ENCODE measurements at places on chromosomes 12 and 14.

DNA sequence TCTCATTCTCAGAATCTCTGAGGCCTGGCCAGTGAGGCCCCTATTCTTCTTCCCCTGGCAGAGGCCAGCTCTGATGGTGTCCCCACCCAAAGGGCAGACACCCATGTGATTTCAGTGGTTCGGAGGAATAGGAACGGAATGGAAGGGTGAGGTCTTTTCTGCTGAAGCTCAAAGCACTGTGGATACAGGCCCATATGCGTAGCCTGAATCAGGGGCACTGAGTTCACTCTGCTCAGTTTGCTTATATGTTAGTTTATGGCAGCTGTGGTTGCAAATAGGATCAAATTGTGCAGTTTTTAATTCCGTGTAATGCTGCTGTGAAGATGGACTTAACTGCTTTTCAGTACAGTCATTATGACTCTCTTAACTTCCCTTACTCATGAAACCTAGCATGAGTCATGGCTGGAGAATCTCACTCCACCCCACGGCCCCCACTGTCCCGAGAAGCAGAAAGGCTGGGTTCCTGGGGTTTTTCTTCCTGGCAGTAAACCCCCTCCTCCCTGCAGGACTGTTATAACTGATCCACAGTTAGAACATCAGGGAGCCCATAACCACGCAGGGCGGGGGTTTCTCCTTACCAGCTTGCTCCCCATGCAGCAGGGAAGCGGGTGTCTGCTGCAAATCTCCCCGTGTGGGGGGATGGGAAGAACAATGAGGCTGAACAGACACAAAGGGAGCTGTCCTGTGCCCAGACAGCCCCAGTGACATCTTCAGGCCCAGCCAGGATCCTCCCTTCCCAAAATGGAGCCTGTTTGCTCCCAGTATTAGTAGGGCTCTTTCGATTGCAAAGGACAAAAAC, 122.7 kb downstream of the SLC38A6 start:
- no peak for DNase-seq

- no peak for DNase-seq
These were observed 429.3 kb upstream of the SOX5 start for GRCh38 chr12:24378548-24379407.

DNA sequence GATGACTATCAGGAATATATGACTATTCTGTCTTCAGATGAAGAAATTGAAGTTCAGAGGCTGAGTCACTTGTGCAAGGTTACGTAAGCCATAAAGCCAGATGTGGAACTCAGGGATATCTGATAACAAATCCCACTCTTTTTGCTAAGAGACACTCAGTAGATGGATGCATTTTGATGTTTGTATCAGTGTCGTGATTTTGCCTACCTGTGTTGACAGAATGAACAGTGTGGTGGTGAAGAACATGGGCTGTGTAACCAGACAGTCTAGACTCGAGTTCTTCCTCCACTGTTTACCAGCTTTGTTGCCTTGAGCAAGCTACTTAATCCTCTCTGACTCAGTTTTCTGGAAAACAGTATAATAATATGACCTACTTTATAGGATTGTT, 93.9 kb downstream of the DAAM1 start:
- no peak for DNase-seq

DNA sequence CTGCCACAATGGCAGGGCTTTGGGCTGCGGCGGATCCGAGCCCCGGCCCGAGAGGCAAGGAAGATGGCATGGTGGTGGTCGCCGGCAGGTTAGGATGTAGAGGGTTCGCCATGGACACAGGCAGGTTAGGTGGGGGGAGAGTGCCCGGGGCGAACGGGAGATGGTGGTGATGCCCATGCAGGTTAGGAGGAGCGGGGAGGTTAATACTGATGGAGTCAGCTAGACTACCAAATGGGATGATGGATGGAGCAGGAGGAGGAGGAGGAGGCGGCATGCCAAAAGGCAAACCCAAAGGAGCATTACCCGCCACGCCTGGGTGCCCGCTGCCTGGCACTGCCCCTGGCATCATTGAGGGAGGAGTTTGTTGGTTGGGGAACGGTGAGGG, 6.2 kb downstream of the MYL6 start:
- DNase-seq: no peak

DNA sequence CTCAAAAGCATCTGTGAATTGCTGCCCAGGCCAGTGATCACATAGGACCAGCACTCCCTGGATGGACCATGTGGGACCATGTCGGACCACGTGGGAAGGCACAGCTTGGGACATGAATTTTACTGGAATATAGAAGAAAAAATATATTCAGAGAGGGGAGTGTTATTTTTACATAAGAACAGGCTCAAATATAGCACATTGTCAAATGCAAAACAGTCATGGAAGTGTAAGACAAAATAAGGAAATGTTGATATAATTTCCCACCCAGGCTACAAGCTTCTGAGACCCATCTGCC, 68.3 kb downstream of the CMKLR1 start:
- no peak for DNase-seq

- no peak for DNase-seq
These were observed 1057.7 kb upstream of the TMEM132C start for GRCh38 chr12:127209318-127209717.

GRCh38 chr12:110012137-110012536, 12.9 kb downstream of the ANKRD13A start:
- no peak for DNase-seq

DNA sequence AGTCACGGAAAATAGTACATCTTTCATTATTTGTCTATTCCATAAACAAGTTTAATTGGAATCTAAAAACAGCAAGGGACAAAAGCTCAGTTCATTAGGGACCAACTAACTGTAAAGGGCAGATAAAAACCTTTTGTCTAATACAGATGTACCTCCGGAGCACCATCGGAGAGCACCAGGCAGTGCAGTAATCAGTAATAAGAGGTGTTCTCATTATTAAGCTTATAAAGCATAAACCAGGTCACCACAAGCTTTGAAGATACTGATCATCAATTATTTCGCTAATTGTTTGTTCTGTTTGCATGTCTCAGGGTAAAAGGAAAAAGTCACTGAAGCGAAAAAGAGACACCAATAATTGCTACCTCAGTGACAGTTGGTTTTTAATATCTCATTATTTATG, 207.3 kb upstream of the PRKD1 start:
- DNase-seq: no peak

- DNase-seq: no peak
These were observed 130.9 kb upstream of the PLEKHA5 start for GRCh38 chr12:18998343-18999261.

GRCh38 chr12:54993181-54993835, 8.7 kb upstream of the TESPA1 start:
- no peak for DNase-seq

DNA sequence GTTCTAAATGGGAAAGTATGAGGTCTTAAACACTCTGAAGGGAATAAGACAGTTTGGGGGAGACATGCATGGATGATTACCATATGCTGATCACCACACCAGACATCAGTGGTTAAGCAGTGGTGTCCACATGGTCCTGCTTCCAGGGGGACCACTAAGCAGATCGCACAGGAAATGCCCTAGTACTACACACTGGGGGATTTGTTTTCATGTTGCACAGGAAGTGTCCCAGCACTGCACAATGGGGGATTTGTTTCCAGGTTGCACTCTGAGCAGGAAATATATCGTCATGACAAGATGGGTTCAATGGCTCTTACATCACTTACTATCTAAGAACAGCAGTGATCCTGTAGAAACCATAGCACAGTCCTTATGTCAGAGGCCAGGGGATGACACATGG, 245.5 kb downstream of the BCL11B start:
- no peak for DNase-seq

DNA sequence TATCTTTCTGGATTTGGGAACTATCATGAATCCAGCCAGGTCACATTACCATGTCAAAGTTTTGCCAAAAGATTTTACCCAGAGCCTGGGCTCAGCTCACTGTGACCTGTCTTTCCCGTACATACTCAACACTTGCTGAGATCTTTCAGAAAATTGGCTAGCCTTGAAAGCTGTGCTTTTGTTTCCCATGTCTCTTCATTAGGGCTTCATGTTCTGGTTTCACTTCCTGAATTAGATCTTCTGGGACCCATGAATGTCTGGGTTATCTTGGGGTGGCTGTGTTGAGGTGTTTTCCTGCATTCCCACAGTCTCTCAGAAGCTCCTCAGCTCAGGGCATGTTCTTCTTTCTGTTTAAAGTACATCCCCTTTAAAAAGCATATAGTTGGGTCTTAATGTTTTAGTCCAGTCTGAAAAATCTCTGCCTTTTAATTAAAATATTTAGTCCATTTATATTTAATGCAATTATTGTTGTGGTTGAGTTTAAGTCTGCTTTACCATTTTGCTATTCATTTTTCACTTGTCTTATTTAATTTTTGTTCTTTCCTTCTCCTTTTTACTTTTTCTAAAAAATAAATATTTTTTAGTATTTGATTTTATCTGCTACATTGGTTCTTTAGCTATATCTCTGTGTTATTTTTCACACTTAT, 242.7 kb downstream of the VRK1 start:
- DNase-seq: no peak

DNA sequence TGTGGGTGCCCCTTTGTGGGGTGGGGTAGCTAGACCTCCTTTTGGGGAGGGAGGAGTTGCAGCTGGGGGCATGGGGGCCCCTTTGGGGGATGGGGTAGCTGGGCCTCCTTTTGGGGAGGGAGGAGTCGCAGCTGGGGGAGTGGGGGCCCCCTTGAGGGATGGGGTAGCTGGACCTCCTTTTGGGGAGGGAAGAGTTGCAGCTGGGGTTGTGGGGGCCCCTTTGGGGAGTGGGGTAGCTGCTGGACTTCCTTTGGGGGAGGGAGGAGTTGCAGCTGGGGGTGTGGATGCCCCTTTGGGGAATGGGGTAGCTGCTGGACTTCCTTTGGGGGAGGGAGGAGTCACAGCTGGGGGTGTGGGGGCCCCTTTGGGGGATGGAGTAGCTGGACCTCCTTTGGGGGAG, 7.0 kb downstream of the NACA start:
- DNase-seq: peak; percentile 24

DNA sequence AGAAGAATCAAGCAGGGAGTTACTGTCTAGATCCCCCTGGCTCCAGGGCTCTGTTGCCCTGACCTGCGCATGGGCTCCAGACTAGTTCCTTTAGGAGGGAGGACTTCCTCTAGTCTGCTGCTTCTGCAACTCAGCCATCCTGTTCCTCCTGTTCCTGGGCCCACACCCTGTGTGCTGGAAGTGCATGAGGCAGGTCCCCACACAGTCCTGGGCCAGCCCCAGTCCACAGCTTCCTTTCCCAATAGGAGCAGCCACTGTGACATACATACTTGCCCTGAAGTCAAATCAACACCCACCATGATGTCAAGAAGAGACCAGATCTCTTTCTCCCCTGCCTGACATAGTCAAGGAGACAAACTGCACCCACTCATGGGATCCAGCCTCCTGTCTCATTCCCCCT, 1.3 kb downstream of the SDR9C7 start:
- no peak for DNase-seq

Data from chondrocyte (in vitro differentiated cells).